Immature natural killer cell (primary cell): ENCODE measurements at places on chromosomes 5 and 9.

DNA sequence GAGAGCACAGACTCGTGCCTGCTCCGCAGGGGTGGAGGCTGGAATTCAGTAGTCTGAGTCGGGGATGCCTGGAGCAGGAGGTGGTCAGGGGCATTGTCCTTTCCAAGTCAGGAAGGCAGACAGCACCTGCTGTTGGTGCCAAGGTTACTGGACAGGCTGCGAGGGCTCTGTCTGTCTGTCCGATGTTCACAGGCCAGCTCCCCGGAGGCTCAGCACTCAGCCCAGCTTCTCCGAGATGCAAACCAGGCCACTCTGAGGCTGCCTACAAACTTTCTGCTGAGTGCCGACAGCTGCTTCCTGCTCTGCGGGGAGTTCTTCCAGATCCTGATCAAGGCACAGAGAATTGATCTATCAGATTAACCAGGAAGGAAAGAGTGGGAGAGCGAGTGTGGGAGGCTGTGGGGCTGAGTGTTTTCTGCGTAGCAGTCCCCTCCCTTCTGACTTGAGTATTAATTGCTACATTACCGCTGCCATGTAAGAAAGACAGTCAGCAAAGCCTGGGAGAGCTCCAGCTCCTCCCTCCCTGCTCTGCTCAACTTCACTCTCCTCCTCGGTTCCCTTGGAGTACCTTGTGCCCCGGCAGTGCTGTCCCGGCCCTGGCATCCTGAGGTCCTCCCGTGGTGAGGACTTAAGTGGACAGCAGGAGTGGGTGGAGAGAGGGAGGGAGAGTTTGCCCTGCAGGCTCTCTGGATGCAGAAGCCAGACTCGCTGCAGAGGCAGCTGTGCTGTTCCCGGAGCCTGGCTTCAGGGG lies 36.0 kb downstream of the KCNMB1 start:
- DNase-seq: no peak

GRCh38 chr9:96382839-96383164 lies 709 bp downstream of the SLC35D2 start:
- no peak for DNase-seq

DNA sequence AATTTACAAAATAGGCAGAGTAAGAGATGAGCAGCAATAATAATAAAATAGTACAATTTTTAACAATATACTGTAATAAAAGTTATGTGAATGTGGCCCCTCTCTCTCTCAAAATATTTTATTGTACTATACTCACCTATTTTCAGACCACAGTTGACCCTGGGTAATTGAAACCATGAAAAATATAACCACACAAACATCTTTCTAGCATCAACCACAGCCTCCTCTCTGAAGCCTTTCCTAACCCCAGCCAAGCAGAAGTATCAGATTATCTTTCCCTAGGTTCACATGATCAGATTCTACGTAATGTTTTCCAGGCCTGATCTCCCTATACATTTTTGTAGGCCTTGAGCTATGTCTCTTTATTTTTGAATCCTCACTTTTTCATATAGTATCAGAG lies 35.2 kb downstream of the DNAH5 start:
- no peak for DNase-seq

GRCh38 chr5:34012791-34013190 lies 4.9 kb upstream of the AMACR start:
- DNase-seq: no peak

- DNase-seq: no peak
Observed at GRCh38 chr9:108356806-108357205, 499.0 kb downstream of the ACTL7B start.

DNA sequence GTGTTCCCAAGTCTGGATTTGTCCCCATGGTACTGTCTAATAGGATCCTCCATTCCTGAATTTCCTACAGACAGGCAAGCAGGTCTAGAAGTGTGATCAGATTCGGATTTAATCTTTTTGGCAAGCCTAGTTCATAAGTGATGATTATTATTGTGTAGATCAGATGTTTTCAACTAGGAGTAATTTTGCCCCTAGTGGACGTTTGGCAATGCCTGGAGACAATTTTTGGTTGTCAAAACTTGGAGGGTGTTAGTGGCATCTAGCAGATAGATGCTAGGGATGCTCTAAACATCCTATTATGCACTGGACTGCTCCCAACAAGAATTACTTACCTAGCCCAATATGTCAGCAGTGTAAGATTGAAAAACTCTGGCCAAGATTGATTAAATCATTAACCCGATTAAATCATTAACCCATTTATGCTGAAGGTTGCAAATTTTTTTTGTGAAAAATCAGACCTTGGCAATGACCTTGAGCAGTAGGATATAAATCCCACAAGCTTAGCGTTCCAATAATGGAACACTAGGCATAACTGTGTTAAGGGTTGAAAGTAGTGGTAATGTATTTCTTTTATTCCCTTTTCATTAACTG lies 28.2 kb downstream of the TCERG1 start:
- DNase-seq: no peak

- no peak for DNase-seq
Observed at GRCh38 chr9:33138768-33139167, 28.4 kb downstream of the B4GALT1 start.

GRCh38 chr5:119187776-119188529 lies 117.1 kb downstream of the DMXL1 start:
- peak; percentile 44 for DNase-seq

DNA sequence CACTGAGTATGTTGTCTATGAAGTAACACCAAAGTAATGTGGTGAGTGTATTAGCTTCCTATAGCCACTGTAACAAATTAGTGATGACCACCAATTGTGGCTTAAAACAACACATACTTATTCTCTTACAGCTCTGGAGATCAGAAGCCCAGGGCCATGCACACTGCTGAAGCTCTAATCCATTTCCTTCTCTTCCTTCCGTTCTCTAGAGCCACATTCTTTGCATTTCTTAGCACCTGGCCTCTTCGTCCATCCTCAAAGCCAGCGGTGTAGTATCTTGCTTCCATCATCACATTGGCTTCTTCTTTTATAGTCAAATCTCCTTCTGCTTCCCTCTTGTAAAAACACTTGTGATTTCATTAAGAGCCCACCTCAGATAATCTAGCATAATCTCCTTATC lies 230.3 kb upstream of the RFX3 start:
- no peak for DNase-seq

GRCh38 chr9:130890870-130891687 lies 5.5 kb downstream of the QRFP start:
- no peak for DNase-seq

- peak; percentile 65 for DNase-seq
Observed at GRCh38 chr9:36470643-36471290, 70.7 kb upstream of the RNF38 start.

DNA sequence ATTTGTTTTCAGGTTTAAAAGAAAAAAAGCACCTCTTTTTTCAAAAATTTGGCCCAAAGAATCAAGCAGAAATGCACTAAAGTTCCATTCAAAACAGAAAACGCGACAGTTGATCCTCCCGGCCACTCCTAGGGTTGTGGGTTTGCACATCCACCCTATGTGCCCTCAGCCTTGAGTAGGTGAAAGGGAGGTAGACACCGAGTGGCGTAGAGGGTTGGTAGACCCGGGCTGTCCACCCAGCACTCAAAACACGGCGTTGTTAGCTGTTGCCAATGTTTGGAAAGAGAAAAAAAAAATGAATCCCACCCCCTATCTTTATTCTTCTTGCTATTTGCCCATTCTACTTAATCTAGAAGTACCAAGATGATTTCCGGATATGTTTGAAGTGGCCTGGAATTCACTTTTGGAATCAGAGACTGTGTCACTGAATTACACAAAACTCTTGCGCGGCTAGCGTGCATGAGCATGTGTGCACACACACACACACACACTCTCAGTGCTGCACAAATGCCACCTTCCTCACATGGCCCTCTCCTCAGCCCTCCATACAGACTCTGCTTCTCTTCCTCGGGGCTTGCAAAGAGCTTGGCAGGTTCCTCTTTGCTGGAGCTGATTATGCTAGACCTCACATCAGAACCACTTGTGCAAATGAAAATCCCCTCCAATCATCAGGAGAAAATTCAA lies 110.2 kb upstream of the HAND1 start:
- no peak for DNase-seq

GRCh38 chr5:154059039-154059430 lies 20.3 kb downstream of the MFAP3 start:
- no peak for DNase-seq

DNA sequence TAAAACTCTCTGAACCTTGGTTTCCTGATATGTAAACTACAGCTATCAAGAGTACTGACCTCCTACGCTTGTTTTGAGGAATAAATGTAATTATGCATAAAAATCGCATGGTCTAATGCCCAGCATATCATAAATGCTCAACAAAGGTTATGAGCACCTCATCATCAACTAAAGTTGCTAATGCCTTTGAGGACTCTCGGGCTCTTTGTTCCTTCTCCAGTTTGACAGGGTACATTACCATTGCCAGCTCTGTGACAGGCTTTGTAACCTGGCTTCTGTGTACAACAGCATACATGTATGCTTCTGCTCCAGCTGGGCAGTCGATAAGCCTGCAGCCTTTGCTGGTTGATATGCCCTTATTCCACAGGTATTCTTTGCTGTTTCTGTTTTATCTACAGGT lies 95.2 kb downstream of the C9orf152 start:
- no peak for DNase-seq

DNA sequence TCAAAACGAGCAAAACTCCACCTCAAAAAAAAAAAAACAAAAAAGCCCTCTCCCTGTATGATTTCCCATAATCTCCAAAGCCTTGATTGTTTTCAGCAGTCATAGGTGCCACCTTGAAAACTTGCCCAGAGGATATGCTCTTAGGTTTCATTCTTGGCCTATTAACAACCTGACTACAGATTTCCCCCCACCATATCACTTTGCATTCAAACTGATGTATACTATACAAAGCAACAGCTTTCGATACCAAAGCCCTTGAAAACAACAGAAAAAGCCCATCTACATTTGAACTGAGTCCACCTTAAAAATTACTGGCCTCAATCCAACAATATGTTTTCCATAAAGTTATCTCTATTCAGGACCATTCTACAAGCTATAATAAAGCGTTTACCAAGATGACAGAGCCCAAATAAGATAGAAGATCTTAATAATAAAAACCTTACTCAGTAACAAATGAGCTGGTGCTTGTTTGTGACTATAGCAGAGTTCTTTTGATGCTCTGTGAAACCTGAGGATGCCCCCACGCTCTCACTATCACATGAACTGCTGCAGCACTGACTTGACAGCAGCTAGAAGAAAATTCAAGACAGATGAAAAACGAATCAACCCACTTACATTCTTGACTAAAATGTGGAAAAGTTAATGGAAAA lies 44.4 kb downstream of the FNBP1 start:
- no peak for DNase-seq

DNA sequence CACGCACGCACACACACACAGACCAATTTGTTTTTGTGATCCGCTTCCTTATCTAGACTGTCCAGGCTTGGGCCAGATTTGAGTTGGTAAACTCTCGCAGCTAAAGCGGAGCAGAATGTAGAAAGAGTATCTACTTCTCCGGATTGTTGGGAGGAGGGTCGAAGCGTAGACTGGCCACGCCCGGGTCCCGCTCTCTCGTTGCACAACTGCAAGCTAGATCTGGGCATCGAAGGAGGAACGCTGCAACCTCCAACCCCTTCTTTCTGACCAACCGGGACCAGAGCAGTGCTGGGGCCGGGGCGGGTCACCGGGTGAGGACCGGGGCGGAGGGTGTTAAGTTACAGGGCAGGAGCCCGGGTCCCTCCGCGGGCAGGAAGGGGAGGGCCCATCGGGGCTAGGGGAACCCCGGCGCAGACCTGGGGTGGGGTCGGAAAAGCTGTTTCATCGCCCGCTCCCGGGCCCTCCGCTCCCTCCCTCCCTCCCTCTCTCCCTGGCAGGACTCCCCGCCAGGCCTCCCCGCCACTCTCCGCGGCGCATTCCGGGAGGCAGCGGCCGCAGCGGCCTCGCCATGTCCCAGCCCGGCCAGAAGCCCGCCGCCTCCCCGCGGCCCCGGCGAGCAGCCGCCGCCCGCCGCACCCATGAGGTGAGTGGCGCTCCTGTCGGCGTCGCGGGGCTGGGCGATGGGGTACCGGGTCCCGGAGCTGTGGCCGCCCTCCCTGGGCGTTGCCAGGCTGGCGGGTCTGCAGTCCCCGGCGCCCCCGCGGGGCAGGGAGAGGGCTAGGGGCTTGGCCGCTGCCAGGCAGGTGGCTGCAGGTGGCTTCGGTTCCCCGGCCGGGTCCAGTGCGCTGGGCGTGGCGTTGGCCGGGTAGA lies at the start of gene CAST:
Gene CAST, plus strand, starts transcription at position 522 of the 870 bp plus-strand sequence. Its CDS starts 47 bp downstream, at position 569.
- DNase-seq: peak; percentile 81

GRCh38 chr5:160269017-160269416 lies 39.7 kb downstream of the FABP6 start:
- DNase-seq: peak; percentile 50

DNA sequence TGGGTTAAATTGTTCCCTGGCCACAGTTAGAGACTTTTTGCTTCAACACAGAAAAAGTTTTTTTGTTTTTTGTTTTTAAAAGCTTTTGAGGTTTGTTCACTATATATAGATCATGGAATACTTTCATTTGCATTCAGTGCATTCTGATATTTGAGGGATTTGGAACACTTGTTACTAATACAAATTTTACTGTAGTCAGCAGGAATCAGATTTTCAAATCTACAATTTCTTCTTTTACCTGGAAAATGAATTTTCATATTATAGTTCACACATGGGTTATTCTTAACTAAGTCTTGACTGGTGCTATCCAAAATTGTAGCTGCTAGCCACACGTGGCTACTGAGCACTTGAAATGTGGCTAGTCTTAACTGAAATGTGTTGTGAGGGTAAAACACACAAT lies 142.0 kb downstream of the RMI1 start:
- no peak for DNase-seq

GRCh38 chr5:115626445-115626823 lies 598 bp upstream of the TMED7 start:
- DNase-seq: no peak

GRCh38 chr5:136772491-136772890 lies 407.1 kb upstream of the TRPC7 start:
- no peak for DNase-seq

DNA sequence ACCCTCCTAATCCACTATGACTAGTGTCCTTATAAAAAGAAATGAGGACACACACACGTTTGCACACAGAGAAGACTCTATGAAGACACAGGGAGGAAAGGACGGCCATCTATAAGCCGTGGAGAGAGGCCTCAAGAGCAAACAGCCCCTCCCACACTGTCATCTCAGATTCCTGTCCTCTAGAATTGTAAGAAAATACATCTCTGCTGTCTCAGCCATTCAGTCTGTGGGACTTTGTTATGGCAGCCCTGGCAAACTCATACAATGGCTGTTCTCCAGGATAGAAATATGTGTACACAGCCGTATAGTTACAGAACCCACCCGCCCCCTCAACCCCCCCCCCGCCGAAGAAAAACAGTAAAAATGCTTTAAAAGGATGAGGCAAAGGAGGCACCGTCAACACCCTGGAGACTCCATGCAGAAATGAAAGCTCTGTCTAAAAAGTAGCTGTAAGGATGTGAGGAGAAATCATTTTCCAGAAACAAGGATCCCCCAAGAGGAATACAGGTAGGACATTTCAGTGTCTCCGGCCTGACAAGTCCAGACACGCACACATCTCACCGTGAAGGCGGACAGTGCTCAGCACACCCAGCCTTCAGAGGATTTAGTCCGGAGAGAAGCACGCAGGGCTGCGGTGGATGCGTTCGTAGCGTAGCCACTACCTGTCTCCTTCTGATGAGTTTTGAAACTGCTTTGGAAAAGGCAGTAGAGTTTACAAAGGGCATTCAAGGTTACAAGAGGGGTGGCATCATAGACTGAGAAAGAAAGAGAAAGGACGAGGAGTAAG lies 110.8 kb upstream of the ERCC6L2 start:
- no peak for DNase-seq
